SJCRH30 (cell line): ENCODE measurements at places on chromosomes 16 and 17.

DNA sequence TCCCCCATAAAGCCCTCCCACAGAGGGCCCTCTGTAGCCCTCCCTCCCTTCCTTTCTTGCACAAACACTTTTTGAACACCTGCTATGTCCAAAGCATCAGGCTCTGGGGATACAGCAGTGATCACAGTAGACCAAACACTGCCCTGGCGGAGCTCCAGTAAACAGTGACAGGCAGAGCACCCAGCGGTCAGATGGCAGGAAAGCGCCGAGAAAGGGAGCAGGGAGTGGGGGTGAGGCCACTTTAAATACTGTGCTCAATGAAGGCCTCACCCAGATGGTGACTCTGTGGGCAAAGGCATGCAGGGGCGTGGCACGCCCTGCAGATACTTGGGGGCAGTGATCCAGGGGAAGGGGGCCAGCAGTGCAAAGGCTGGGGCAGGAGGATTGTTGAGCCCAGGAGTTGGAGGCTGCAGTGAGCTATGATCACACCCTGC, 7.6 kb downstream of the PRR29 start:
- H3K4me1 ChIP-seq, result peaks cover 4% of the 10 kb centered on the region
- H3K27ac ChIP-seq, result no peak overlapping the region
- peak; percentile 48 for DNase-seq
- H3K4me3 ChIP-seq, result no peak overlapping the region

DNA sequence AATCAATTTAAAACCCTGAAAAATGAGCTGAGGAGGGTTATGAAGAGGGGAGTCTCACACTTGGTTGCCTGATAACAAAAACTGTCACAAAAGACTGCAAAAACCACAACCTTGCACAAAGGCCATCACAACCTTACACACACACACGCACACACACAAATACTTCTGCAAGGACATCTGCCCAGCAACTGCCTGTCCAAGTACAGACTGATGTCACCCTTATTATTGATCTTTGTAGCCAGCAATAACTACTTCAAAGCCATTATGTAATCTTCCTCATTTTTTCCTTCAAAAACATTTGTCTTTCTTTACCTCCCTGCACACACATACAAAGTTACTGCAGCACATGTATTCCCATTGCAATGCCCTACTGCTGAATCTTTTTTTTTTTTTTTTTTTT, 253.2 kb upstream of the HSBP1 start:
- H3K27ac ChIP-seq, result no peak overlapping the region
- no peaks in the 10 kb centered on the region for H3K27me3 ChIP-seq
- H3K4me3 ChIP-seq, result no peak overlapping the region
- no peaks in the 10 kb centered on the region for H3K4me1 ChIP-seq
- H3K36me3 ChIP-seq, result no peaks in the 10 kb centered on the region
- no peak for DNase-seq

GRCh38 chr17:34622862-34623623, 43.7 kb downstream of the TMEM132E start:
- no peak overlapping the region for H3K27ac ChIP-seq
- H3K4me1 ChIP-seq, result no peaks in the 10 kb centered on the region
- peaks cover 9% of the 10 kb centered on the region; the same call in 1 of the 2 replicates for H3K27me3 ChIP-seq
- no peak for DNase-seq
- H3K4me3 ChIP-seq, result no peak overlapping the region

DNA sequence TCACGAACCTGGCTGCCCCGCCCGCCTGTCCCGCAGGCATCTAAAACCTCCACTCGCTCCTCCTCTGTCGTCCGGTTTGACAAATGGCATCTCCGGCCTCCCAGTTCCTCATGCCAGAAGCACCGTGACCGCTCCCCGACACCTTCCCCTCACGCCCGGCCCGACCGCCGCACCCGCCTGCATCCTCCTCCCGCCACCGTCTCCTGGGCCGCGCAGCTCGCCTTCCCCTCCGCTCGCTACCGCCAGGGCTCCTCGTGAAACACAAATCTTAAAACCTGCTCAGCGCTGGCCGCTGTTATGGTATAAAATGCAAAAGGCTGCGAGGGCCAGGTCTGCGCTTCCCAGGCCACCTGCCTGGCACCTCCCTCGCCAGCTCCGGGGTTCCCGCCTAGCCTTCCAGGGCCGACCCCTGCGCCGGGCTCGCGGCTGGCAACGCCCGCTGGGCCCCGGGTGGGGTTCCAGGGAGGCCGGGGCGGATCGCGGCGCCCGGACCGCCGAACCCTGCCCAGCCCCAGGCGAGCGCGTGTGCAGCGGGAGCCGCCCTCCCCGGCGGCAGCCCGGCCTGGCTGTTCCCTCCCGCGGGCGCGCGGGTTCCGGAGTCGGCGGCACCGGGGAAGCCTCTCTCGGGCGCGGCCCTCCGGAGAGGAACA, 488 bp downstream of the SPSB3 start:
- no peak overlapping the region for H3K27ac ChIP-seq
- H3K4me1 ChIP-seq, result no peaks in the 10 kb centered on the region
- H3K4me3 ChIP-seq, result peak overlapping the region; percentile 89
- H3K36me3 ChIP-seq, result no peaks in the 10 kb centered on the region; the same call in none of the 2 replicates
- H3K27me3 ChIP-seq, result no peaks in the 10 kb centered on the region
- no peak for DNase-seq

DNA sequence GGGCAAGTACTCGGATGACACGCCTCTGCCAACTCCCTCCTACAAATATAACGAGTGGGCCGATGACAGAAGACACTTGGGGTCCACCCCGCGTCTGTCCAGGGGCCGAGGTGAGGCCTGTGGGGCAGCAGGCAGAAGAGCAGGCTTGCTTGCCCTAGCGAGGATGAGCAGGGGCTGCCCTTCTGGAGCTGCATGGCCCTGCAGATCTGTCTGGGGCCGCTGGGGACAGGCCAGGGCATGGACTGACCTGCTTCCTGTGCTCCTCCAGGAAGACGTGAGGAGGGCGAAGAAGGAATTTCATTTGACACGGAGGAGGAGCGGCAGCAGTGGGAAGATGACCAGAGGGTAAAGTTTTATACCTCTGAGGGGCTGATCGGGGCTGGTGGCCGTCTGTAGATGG, 5.3 kb downstream of the DHX38 start:
- 0 out of 2 replicates have a peak, but pooled peaks cover 3% of the 10 kb centered on the region for H3K4me1 ChIP-seq
- DNase-seq, result no peak
- peaks cover 29% of the 10 kb centered on the region for H3K36me3 ChIP-seq
- no peak overlapping the region for H3K27ac ChIP-seq
- no peaks in the 10 kb centered on the region for H3K27me3 ChIP-seq

DNA sequence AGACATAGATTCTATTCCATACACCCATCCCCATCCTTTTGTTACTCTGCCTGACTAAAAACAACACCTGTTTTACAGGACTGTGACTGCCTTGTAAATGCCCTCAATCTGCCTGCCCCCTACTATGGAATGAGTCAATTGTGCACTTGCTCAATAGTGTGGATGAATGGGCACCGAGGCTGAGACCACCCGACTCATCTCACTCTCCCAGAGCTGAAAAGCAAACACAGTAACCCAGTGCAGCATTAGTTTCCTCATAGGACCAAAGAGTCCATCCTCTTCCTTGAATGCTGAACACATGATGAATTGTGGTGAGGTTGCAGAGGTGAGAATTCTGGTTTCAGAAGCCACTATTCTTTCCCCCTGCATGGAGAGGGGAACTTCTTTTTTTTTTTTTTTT, 233.7 kb downstream of the ZFHX3 start:
- no peak overlapping the region for H3K27ac ChIP-seq
- H3K27me3 ChIP-seq, result no peaks in the 10 kb centered on the region
- DNase-seq, result no peak
- H3K4me1 ChIP-seq, result no peaks in the 10 kb centered on the region
- H3K36me3 ChIP-seq, result no peaks in the 10 kb centered on the region

- no peaks in the 10 kb centered on the region for H3K27me3 ChIP-seq
- H3K4me1 ChIP-seq, result peaks cover 8% of the 10 kb centered on the region
- no peak overlapping the region for H3K4me3 ChIP-seq
- DNase-seq, result no peak
- H3K36me3 ChIP-seq, result no peaks in the 10 kb centered on the region
- no peak overlapping the region for H3K27ac ChIP-seq
These were observed 248.6 kb downstream of the FTO start for GRCh38 chr16:53952215-53953208.

GRCh38 chr17:74597069-74597790, 5.1 kb upstream of the CD300LD start:
- H3K4me1 ChIP-seq, result no peaks in the 10 kb centered on the region
- H3K4me3 ChIP-seq, result no peak overlapping the region
- H3K36me3 ChIP-seq, result no peaks in the 10 kb centered on the region

- H3K27me3 ChIP-seq, result no peaks in the 10 kb centered on the region
- no peaks in the 10 kb centered on the region for H3K4me1 ChIP-seq
- no peak for DNase-seq
These were observed 109.4 kb upstream of the PLCG2 start for GRCh38 chr16:81669473-81670350.

- no peak overlapping the region for H3K4me3 ChIP-seq
- H3K27me3 ChIP-seq, result no peaks in the 10 kb centered on the region
- H3K36me3 ChIP-seq, result peaks cover 18% of the 10 kb centered on the region
- peak; percentile 74 for DNase-seq
- no peak overlapping the region for H3K27ac ChIP-seq
These were observed 143.8 kb upstream of the CRHR1 start for GRCh38 chr17:45640141-45640850.

GRCh38 chr17:51184124-51184523, 17.9 kb downstream of the NME2 start:
- DNase-seq, result no peak
- H3K27me3 ChIP-seq, result no peaks in the 10 kb centered on the region
- no peak overlapping the region for H3K4me3 ChIP-seq
- H3K4me1 ChIP-seq, result no peaks in the 10 kb centered on the region

DNA sequence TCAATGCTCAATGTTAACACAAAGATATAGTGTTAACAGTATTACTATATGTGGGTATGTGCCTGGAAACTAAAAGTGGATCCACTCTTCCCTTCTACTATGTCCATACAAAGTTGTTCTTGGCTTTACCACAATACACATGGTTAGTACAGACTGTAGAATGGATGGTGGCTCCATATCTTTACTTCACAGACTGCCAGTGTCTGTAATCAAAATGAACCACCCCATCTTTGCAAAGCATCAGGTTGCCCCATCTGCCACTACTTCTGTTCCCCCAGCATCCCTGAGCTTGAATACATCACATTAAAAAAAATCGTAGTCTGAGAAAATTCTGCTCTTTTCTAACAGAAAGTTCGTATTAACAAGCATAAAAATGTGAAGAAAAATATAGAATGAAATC, 30.0 kb downstream of the USP32 start:
- no peaks in the 10 kb centered on the region for H3K4me1 ChIP-seq
- H3K27ac ChIP-seq, result no peak overlapping the region
- 0 out of 2 replicates have a peak, but pooled peaks cover 5% of the 10 kb centered on the region for H3K36me3 ChIP-seq
- no peak for DNase-seq
- H3K4me3 ChIP-seq, result no peak overlapping the region

DNA sequence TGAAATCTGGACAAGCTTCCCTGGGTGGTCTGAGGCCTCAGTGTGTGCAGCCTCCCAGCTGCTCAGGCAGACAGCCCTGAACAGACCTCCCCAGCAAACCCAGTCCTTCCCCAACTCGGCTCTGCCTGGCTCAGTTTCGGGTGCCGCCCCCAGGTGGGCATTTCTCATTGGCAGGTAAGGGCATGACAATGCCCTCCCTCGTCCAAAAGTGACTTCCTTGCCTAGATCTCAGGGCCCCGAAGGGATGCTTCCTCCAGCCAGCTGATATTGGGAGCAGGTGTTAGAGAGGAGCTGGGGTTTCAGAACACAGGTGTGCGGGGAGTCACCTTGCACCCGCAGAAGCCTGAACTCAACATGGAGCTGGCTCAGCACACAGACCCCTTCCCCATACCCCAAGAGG, 3.8 kb upstream of the PPL start:
- DNase-seq, result no peak
- H3K4me3 ChIP-seq, result no peak overlapping the region
- no peaks in the 10 kb centered on the region for H3K36me3 ChIP-seq
- H3K4me1 ChIP-seq, result peaks cover 40% of the 10 kb centered on the region
- peaks cover 3% of the 10 kb centered on the region; the same call in 1 of the 2 replicates for H3K27me3 ChIP-seq
- H3K27ac ChIP-seq, result no peak overlapping the region

DNA sequence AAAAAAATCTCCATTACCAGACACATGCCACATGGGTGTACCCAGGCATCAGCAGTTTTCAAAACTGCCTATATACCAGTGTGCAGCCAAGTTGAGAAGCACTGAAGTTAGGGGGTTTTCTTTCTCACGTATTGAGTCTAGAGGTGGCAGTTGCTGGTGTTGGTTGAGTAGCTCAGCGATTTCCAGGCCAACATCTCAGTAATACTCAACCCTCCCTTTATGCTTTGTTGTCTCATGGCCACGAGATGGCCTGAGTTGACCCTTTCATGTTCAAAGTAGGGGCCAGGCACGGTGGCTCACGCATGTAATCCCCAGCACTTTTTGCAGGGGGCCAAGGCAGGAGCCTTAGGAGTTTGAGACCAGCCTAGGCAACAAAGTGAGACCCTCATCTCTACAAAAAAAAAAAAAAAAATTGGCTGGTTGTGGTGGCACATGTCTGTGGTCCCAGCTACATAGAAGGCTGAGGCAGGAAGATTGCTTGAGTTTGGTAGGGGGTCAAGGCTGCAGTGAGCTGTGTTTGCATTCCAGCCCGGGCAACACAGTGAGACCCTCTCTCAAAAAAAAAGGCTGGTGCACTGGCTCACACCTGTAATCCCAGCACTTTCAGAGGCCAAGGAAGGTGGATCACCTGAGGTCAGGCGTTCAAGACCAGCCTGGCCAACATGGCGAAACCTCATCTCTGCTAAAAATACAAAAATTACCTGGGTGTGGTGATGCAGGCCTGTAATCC, 10.8 kb downstream of the LRRC3C start:
- DNase-seq, result no peak
- H3K27me3 ChIP-seq, result no peaks in the 10 kb centered on the region
- H3K36me3 ChIP-seq, result no peaks in the 10 kb centered on the region
- no peak overlapping the region for H3K27ac ChIP-seq
- peaks cover 8% of the 10 kb centered on the region for H3K4me1 ChIP-seq

- no peak overlapping the region for H3K27ac ChIP-seq
- no peaks in the 10 kb centered on the region for H3K36me3 ChIP-seq
- no peaks in the 10 kb centered on the region for H3K4me1 ChIP-seq
- DNase-seq, result no peak
- no peak overlapping the region for H3K4me3 ChIP-seq
These were observed 239.4 kb upstream of the CPHXL start for GRCh38 chr16:75965504-75966374.

DNA sequence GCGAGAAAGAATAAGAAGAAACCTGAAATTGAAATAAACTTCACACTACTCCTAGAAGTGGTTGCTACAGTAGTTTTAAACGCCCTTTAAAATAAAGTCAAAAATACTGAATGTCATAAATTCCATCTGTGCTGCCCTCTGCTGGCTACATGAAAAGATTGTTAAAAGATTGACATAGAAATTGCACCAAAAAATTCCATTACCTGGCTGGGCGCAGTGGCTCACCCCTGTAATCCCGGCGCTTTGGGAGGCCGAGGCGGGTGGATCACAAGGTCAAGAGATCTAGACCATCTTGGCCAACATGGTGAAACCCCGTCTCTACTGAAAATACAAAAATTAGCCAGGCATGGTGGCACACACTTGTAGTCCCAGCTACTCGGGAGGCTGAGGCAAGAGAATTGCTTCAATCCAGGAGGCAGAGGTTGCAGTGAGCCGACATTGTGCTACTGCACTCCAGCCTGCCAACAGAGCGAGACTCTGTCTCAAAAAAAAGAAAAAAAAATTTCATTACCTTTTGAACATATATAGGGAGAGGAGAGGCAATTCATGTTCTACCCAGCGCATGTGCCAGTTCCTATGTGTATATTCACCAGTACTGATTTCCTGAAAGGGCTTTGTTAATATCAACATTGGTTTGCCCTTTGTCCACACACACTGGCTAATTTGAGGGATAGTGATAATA, 36.5 kb downstream of the CYTH1 start:
- H3K36me3 ChIP-seq, result no peaks in the 10 kb centered on the region
- H3K4me3 ChIP-seq, result no peak overlapping the region
